ENCODE measurements at places on chromosomes 12 and 14. TPM values are rescaled to one million over a fixed set of nuclear protein-coding genes. Genes with fewer than 3 reads are reported as not detected.
A peak's percentile ranks its signal among the peaks of the same experiment; 100 is the strongest.

- DNase-seq = no peak
Observed at GRCh38 chr14:80489513-80489912, 278.2 kb upstream of the DIO2 start.

The TAS2R13 gene
- 0.25 TPM for total RNA-seq

- peak; percentile 52 for DNase-seq
Observed at GRCh38 chr12:104201238-104202001, 14.2 kb upstream of the TXNRD1 start.

DNA sequence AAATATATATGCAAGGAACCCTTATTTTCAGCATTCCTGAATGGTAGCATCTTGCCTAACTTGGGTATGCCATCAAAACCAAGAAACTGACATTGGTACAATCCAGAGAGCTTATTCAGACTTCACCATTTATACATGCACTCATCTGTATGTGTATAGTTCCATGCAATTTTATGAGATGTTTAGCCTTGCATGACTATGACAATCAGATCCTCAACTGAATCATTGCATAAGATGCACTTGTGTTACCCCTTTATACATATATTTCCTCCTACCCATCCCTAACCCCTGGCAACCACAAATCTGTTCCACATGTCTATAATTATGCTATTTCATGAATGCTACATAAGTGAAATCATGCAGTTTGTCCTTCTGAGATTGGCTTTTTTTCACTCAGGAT is 37.0 kb upstream of the PPFIBP1 start:
- no peak for DNase-seq

The RIMKLB gene
- 1.6 TPM for total RNA-seq

All from activated CD4-positive, alpha-beta memory T cell treated with anti-CD3 and anti-CD28 coated beads, Interleukin-2, amount 10 ng/mL, durations not matched to agents 7 days and 5 days (primary cell).